ENCODE measurements at places on chromosomes 6 and 20.

DNA sequence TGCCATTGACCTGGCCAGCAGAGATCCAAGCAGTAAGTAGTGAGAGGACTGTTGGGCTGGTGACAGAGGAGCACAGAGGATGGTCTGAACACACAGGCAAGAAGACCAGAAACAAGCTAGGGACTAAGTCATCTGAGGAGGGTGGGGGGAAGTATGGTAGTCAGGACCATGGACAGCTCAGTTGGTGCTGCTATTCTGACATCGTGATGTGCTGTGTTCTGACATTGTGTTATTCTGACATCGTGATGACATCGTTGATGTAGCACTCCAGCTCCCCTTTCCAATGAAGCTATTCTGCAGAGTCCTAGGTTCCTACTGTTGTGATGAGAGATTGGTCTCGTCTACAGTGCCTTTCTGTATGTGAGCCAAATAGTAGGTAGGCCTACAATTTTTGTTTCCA lies 28.7 kb downstream of the CFAP206 start:
- H3K36me3 ChIP-seq: no peaks in the 10 kb centered on the region
- peak; percentile 39 for DNase-seq
- H3K4me1 ChIP-seq: no peaks in the 10 kb centered on the region
- no peak overlapping the region for H3K4me3 ChIP-seq

DNA sequence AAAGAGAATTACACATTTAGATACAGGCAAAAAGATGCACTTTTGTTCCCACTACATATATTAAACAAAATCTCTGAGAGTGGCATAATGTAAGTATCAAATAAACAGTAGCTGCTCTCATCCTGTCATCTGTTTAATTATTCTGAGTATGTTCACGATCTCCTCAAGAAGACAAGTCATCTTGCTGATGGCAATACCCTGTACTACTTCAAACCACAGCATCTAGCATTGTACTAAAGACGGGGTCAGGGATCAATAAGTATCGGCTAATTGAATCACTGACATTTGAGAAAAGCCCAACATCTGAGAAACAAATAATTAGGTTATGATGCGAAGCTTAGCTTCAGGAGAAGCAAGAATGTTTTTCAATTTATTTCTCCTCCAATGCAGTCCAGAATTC lies 175.1 kb downstream of the PTPRK start:
- no peak for DNase-seq
- no peak overlapping the region for H3K4me3 ChIP-seq
- H3K27me3 ChIP-seq: peaks cover 17% of the 10 kb centered on the region
- no peaks in the 10 kb centered on the region for H3K36me3 ChIP-seq
- no peak overlapping the region for H3K27ac ChIP-seq
- H3K4me1 ChIP-seq: no peaks in the 10 kb centered on the region

GRCh38 chr6:2968600-2969135 lies 2.7 kb downstream of the SERPINB6 start:
- H3K4me1 ChIP-seq: peaks cover 16% of the 10 kb centered on the region
- no peak for DNase-seq
- no peak overlapping the region for H3K27ac ChIP-seq
- H3K4me3 ChIP-seq: no peak overlapping the region
- no peaks in the 10 kb centered on the region for H3K27me3 ChIP-seq

DNA sequence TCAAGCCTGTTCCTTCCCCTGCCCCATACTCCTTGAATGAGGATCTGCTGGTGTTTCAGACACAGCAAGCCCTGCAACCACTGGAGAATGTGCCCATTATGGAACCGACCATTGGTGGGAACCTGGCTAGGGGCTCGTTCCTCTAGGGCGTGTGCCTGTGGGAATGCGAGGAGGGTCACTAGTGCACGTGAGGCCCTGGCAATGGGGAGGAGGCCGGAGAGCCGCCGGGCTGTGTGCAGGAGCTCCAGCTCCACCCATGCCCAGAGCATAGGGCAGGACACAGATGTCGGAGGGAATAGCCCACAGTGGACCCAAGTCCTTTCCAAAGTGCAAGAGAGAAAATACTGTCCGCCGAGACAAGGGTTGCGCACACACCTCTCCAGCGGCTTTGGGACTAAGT lies 99.3 kb downstream of the ERMARD start:
- H3K27me3 ChIP-seq: peaks cover 15% of the 10 kb centered on the region
- H3K4me3 ChIP-seq: no peak overlapping the region
- no peak overlapping the region for H3K27ac ChIP-seq
- peaks cover 5% of the 10 kb centered on the region for H3K36me3 ChIP-seq

GRCh38 chr20:12023194-12023795 lies 105.6 kb downstream of the BTBD3 start:
- DNase-seq: no peak
- no peak overlapping the region for H3K4me3 ChIP-seq
- H3K27me3 ChIP-seq: no peaks in the 10 kb centered on the region
- H3K4me1 ChIP-seq: no peaks in the 10 kb centered on the region
- no peak overlapping the region for H3K27ac ChIP-seq
- H3K36me3 ChIP-seq: no peaks in the 10 kb centered on the region

GRCh38 chr6:12034837-12035236 lies 22.7 kb downstream of the HIVEP1 start:
- DNase-seq: no peak
- H3K27ac ChIP-seq: no peak overlapping the region
- H3K4me1 ChIP-seq: peaks cover 56% of the 10 kb centered on the region
- no peak overlapping the region for H3K4me3 ChIP-seq
- no peaks in the 10 kb centered on the region for H3K27me3 ChIP-seq
- peaks cover 10% of the 10 kb centered on the region for H3K36me3 ChIP-seq

DNA sequence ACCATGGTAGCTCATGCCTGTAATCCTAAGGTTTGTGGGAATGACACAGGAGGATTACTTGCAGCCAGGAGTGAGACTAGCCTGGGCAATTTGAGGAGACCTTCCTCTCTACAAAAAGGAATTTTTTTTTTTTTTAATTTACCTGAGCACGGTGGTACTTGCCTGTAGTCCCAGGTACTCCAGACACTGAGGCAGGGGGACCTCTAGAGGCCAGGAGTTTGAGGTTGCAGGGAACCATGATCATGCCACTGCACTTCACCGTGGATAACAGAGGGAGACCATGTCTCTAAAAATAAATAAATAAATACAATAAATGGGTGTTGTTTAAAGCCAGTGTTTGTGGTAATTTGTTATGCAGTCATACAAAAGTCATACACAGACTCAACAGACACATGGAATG lies 2.4 kb upstream of the HLA-F start:
- no peak for DNase-seq
- H3K4me3 ChIP-seq: no peak overlapping the region
- no peaks in the 10 kb centered on the region for H3K27me3 ChIP-seq

- H3K36me3 ChIP-seq: no peaks in the 10 kb centered on the region
- no peaks in the 10 kb centered on the region for H3K27me3 ChIP-seq
- H3K27ac ChIP-seq: no peak overlapping the region
- H3K4me1 ChIP-seq: no peaks in the 10 kb centered on the region
Observed at GRCh38 chr20:12570371-12570770, 438.4 kb upstream of the SPTLC3 start.

- H3K4me3 ChIP-seq: peak overlapping the region; percentile 93
- H3K36me3 ChIP-seq: peaks cover 67% of the 10 kb centered on the region
- peak; percentile 38 for DNase-seq
- peak overlapping the region; percentile 96 for H3K27ac ChIP-seq
Observed at GRCh38 chr6:16129623-16130401, 926 bp downstream of the MYLIP start.

- no peak overlapping the region for H3K4me3 ChIP-seq
- no peaks in the 10 kb centered on the region for H3K4me1 ChIP-seq
- no peaks in the 10 kb centered on the region for H3K36me3 ChIP-seq
Observed at GRCh38 chr6:49841424-49841823, 24.9 kb downstream of the CRISP1 start.

- DNase-seq: no peak
- H3K36me3 ChIP-seq: no peaks in the 10 kb centered on the region
- H3K4me1 ChIP-seq: no peaks in the 10 kb centered on the region
Observed at GRCh38 chr20:53800883-53801604, 207.4 kb upstream of the ZNF217 start.

- H3K27me3 ChIP-seq: no peaks in the 10 kb centered on the region
- no peaks in the 10 kb centered on the region for H3K36me3 ChIP-seq
- H3K4me1 ChIP-seq: peaks cover 24% of the 10 kb centered on the region
- no peak overlapping the region for H3K4me3 ChIP-seq
- DNase-seq: no peak
Observed at GRCh38 chr6:137099689-137100403, 55.1 kb upstream of the IL20RA start.

DNA sequence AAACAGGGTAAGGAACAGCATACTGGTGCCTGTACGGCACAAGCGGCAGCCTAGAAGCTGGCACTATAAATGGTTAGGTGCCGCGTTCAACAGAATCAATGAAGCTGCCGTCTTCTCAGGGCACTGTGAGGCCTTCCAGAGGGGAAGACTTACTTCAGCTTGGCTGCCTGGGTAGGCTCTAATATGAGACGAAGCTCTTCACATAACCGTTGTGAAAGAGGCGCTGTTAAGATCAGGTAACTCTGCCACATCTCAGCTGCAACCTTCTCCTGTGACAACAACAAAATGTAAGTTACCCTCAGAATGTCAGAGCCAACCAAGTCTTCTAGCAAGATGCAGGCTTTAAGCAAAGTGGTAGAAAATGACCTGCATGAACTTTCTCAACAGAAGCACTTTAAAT lies 12.0 kb upstream of the LYRM2 start:
- no peak for DNase-seq
- no peak overlapping the region for H3K4me3 ChIP-seq
- H3K27me3 ChIP-seq: no peaks in the 10 kb centered on the region
- no peaks in the 10 kb centered on the region for H3K4me1 ChIP-seq
